ENCODE measurements at places on chromosomes 11 and 22. TPM values are rescaled to one million over a fixed set of nuclear protein-coding genes. Genes with fewer than 3 reads are reported as not detected.

GRCh38 chr11:15493921-15494620, 379.3 kb downstream of the INSC start:
- peak; percentile 23 for DNase-seq

GRCh38 chr22:44777364-44777755, 25.0 kb downstream of the ARHGAP8 start:
- DNase-seq: no peak

NCAM1 gene
- 6.1 TPM for total RNA-seq

DBX1 gene
- not detected for total RNA-seq
